ENCODE measurements at places on chromosomes 7 and 10.

- DNase-seq = no peak
Observed at GRCh38 chr10:35940141-35941041, 298.3 kb upstream of the FZD8 start.

DNA sequence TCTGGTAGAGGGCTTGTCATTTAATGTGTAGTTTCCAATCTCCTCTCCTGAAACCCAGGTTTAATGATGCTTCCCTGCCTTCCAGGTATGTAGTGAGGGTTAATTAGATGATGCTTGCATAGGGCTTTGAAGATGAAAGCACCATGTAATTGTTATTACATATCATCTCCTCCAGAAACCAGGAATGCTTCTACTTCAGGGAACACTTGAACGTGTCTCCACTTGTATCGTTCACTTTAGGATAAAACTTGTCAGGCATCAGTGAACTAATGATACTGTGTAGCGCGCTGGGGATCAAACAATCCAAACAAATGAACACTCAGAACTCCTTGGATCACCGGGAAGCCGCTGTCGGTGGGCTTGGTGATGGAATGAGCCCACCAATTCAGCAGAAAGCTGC, 260.9 kb upstream of the FZD8 start:
- no peak for DNase-seq

DNA sequence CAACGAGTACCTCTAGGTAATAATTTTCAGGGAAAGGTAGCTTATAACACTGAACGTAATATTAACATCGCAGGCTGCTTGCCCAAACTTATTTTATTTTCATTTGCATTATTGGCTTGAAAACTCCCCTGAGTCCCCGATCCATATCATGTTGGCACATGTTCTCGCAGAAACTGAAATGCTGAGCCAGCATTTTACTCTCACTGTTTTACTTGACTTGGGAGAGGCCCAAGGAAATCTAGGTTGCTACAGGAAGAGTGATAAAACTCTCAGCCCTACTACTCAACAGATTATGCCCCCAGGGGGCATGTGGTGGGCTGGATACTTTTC, 183.5 kb upstream of the HABP2 start:
- no peak for DNase-seq

DNA sequence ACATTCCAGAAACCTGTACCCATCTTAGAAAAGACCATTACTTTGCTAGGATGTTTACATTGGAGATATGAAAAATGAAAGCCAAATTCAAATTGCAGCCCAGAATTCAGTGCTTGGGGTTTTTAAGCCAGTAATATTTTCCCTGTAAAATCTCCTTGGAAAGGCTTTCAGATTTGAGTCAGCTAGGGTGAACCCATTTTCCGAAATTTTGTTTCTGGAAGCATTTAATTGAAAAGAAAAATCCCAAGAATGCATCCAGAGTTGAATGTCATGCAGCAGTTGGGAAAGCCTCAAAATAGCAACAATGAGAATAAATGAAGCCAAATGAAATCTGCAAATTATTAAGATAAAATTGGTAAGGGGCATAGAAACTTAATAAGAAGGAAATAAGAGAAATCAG, 106.4 kb downstream of the BMPER start:
- no peak for DNase-seq

DNA sequence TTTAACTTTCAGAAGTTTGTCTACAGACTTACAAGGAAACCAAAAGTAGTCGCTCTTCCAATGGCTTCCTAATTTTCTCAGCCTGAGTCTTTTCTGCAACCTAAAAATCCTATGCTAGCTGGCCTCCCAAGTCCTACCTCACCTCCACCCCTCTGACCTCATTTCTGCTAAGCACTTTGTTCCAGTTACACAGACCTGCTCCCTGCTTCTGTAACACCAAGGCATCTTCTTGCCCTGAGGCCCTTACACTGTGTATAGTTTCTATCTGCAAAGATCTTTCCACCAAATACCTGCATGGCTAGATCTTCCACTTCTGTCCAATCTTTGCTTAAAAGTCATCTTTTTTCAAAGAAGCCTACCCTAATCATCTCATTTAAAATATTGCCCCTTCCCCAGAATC, 1.9 kb upstream of the SNX13 start:
- DNase-seq = no peak

DNA sequence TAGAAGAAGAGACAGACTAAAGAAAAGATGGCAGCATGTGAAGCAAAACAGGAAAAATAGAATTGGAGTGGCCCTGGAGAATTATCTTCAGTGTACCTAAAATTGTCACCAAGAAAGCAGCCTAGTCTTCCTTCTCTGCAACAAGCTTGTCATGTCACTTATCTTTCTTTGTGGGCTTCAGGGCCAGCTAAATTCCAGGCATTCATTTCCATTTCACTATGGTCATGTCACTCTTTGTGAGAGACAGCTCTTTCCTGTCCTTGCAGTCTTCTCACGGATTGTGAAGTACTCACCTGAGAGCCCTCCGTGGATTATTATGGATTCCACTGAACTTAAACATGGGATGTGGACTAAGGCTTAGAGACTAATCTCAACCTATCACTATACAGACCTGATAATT, 9.0 kb upstream of the HKDC1 start:
- DNase-seq = no peak

GRCh38 chr7:30708983-30709382, 26.7 kb upstream of the CRHR2 start:
- no peak for DNase-seq

DNA sequence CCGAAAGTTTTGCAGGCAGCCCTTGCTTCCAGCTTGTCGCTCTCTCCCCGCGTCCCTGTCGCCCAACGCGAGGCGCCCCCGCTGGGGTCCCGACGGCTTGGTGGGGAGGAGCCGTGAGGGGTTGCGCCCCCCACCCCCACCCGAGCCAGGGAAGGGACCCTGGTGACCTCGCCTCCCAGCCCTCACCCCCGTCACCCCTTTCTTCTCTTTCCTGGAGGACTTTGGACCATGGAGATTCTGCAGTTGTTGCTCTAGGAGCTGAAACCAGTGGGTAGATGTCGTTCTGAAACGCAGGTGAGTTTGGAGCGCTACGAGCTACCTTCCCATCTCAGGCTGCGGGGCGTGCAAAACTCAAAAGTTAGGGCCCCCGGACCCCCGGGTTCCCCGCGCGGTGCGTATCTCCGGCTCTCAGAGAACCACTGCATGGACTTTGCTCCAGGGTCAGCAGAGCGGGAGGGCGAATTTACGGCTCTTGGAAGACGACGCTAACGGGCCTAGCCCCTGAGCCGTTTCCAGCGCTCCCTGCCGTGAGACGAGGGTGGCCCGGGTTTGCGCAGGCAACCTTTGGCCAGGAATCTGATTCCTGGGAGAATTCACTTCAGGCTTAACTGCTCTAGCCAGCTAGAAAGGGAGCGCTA, 684 bp upstream of the ATXN7L1 start:
- DNase-seq = no peak

DNA sequence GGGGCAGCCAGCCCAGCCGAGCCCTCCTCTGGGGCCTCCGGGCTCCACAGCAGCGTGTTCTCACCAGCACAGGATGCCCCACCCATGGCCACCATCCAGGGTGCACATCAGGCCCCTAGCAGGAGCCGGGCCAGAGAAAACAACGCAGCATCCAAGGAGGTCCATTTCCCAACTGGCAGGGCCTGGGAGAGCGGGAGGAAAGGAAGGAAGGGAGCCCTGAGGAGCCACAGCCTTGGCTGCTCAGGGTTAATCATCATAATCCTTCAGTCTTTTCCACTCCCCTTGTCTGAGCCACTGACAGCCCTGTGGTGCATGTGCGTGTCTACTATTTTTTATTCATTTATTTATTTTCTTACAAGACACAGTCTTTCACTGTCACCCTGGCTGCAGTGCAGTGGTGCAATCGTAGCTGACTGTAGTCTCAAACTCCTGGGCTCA, 3.6 kb downstream of the PLAC9 start:
- DNase-seq = no peak

GRCh38 chr7:80884511-80885195, 34.2 kb downstream of the SEMA3C start:
- no peak for DNase-seq

- no peak for DNase-seq
Observed at GRCh38 chr10:8951440-8952089, 897.1 kb downstream of the GATA3 start.

DNA sequence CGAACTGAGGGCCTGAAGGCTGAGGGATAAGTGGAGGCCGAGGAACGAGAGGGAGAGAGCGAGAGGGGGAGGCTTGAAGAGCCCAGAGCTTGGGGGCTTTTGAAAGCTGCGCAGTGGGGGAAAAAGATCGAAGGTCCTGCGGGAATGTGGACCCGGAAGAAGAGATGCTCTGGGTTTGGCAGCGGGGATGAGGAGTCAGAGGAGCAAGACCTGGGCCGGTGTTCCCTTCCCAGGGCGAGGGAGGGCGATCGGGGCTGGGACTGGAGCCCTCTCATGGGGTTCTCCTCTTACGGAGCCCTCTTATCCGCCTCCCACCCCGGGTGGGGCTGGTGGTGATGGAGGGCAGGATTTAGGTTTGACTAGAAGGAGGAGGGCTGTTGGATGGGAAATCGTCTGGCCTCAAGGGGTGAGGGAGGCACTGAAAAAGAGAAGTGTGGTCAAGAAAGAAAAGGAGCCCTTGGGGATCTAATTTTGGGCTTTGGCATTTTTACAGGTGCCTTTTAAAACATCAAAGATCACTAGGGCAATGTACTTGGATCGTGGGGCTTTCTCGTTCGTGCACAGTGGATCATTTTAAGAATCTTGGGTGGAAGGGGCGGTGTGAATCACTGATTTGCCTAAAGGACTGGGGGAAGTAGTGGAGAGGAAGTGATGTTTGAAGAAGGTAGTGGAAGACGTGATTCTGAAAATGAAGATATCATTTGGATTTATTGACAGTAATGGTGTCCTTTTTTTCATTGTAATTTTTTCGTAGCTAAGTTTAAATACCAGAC, 637 bp downstream of the SAMD8 start:
- peak; percentile 36 for DNase-seq

DNA sequence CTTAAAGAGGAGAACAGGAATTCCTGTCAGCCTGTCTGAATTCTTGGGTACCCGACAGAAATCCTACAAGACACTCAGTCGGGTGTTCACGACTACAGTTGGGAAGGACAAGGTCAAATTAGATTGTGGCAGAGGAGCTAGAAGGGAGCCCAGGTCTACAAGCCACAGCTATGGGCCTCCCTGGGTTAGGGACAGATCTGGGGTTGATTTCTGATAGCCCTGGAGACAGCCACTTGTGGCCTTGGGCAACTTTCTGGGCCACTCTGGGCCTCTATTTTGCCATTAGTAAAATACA, 39.7 kb upstream of the ANTXRL start:
- DNase-seq = no peak

DNA sequence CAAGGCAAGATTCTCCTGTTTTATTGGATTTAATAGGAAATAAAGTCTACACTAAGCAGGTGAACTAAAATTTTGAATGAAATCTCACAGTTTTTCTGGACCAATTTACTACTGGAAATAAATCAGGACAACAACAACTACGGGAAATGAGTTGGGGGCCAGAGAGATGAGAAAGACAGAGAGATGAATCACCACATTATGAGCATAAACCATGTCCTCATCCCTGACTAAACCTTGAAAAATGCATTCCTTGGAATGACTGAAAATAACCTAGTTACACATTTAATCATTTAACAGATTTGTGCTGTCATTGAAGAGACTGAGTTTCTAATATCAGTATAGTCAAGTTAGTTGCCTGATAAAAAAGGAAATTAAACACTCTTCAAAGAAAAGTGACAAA, 608.4 kb upstream of the KCND2 start:
- no peak for DNase-seq

DNA sequence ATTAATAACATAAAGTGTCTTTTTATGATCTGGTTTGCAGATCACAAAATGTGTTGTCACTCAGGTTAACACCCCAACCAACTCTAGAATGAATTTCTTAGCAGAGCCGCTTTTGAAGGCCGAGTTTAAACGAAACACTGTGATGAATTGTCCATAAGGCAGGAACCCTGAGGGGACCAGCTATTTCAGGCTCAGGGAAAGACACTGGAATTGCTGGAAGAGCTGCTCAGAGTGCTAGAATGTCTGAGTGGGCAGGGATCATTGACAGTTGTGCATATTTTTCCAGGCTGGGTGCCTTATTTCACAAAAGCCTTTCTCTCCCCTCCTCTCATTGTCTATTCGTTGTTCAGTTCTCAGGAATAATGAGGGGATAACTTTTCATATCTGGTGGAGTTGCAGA, 68.7 kb upstream of the PRKG1 start:
- DNase-seq = no peak

DNA sequence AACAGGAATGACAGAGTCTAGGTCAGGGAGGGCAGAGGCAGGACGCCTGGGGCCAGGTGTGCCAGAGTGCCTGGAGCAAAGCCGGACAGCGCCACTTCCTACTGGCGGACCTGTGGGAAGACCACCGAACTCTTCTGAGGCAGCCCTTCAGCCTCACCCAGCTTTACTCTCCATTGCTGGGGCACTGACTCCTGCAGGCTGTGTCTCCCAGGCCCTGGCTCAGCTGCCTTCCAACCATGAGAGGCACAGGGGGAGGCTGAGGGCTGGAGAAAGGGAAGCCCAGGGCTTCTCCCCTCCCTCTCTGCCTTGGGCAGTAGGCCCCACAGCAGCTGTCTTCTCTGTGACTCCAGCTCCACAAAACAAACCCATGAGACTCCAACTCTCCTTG, 139.6 kb upstream of the UNC5B start:
- no peak for DNase-seq

- DNase-seq = no peak
Observed at GRCh38 chr7:147711447-147711846, 879.1 kb upstream of the C7orf33 start.

DNA sequence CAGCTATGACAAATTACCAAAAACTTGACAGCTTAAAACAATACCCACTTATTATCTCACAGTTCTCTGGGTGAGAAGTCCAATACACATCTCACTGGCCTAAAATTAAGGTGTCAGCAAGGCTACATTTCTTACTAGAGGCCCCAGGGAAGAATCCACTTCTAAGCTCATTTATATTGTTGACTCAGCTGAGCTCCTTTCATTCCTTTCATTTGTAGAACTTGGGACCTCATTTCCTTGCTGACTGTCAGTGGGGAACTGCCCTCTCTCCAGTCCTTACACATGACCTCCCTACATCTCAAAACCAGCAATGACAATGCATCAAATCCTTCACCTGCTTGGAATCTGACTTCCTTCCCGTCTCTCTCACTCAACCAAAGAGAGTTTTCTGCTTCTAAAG, 240.3 kb downstream of the IPMK start:
- DNase-seq = no peak

- DNase-seq = no peak
Observed at GRCh38 chr10:29199941-29200679, 88.8 kb upstream of the LYZL1 start.
